Stimulated activated CD4-positive, alpha-beta T cell treated with anti-CD3 and anti-CD28 coated beads, Interleukin-1b, Interleukin-23, amount 100 ng/mL, for 1 hour (primary cell): ENCODE measurements at places on chromosomes 11 and 22.

GRCh38 chr22:42760806-42761565, 40.3 kb upstream of the A4GALT start:
- no peak for DNase-seq

- peak; percentile 19 for DNase-seq
Observed at GRCh38 chr11:57426929-57427726, at the start of gene SLC43A3. TSS of gene SLC43A3 (minus strand) at chr11:57427121. CDS start at chr11:57426172, 949 bp downstream.

- no peak for DNase-seq
Observed at GRCh38 chr11:112652786-112653390, 308.3 kb upstream of the NCAM1 start.

DNA sequence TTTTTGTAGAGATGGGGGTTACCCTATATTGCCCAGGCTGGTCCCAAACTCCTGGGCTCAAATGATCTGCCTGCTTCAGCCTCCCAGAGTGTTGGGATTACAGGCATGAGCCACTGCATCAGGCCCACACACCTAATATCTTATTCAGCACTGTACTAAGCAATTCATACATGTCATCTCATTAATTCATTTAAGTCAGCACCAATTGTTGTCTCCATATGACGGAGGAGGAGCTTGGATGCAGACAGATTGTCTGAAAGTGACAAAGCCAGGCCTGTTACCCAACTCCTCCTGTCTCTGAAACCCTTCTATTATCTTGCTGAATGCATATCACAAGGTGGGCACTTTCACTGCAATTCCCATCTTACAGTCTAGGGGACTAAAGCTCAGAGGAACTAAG, 57.5 kb upstream of the ALX4 start:
- no peak for DNase-seq

GRCh38 chr11:73228268-73229134, 10.4 kb downstream of the P2RY2 start:
- DNase-seq: no peak

GRCh38 chr22:44538518-44539315, 40.7 kb upstream of the RTL6 start:
- no peak for DNase-seq

GRCh38 chr11:122198291-122198983, 82.4 kb upstream of the BLID start:
- DNase-seq: no peak

DNA sequence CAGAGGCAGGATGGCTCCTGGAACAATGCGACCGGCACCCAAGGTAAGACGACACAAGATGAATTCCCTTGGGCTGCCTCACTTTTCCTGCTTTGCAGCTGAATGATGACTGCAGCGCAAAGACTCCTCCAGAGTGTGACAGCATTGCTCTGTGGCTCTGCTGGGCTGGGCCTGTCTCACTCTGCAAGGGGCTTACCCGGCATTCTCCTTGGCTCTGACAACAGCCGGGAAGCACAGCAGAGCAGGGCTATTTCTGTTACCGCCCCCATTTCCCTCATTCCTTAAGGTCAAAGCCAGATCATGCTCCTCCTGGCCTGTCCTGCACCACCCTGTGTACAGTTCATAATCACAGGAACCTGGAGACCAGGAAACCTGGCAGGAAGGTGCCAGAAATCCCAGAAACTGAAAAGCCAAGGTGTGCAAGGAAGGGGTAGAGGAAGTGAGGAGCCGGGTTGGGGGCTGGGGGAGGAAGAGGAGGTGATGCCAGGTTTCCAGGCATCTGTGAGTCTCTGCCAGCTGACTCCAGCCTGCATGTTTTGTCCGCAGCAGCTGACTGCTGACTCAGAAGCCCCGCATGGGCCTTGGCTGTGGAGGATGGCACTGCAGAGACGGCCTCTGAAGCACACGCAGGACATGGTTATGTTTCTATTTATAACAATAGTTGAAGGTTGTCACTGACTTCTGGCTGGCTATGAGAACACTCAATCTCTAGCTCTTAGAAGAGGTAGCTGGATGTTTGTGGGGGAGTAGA, 113.6 kb downstream of the MICAL3 start:
- no peak for DNase-seq

- no peak for DNase-seq
Observed at GRCh38 chr11:102926517-102926916, 29.0 kb downstream of the MMP13 start.

DNA sequence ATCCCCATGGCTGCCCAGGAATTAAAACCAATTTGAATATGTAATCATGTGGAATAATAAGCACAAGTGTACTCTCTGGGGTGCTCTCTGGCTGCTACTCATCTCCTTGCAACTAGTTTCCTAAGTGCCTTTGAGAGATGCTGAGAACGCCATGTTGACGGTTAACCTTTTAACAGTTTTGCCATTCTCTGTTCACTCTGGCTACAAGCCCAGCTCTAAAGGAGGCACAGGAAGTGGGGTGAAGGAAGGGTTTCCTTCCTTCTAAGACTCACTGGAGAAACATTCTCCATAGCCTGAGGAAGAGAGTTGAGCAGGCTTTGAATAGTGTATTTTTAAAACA, 122.0 kb upstream of the ZC3H12C start:
- DNase-seq: no peak

- DNase-seq: no peak
Observed at GRCh38 chr11:32200136-32200847, 109.4 kb downstream of the RCN1 start.

GRCh38 chr11:61516675-61517572, 8.4 kb downstream of the LRRC10B start:
- DNase-seq: no peak

GRCh38 chr22:43376765-43377547, 33.8 kb upstream of the SCUBE1 start:
- DNase-seq: no peak

GRCh38 chr11:117022526-117022925, 75.7 kb downstream of the SIK3 start:
- DNase-seq: no peak

DNA sequence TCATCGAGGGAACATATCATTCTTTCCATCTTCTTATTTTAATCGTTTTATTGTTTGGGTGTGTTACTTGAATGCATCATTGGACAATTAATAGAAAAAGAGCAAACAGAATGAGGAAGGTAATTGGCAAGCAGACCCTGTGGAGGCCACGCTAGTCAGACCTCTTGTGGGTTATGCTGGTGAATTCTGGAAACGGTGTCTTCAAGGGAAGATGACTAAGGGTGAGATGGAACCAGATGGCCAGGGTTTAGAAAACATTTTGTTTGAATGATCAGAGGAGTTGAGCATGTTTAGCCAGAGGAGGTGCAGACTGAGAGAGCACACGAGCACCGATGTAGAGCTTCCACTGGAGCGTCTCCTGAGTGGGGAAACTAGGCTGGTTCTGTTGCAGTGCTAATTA, 8.5 kb downstream of the ST14 start:
- DNase-seq: no peak

DNA sequence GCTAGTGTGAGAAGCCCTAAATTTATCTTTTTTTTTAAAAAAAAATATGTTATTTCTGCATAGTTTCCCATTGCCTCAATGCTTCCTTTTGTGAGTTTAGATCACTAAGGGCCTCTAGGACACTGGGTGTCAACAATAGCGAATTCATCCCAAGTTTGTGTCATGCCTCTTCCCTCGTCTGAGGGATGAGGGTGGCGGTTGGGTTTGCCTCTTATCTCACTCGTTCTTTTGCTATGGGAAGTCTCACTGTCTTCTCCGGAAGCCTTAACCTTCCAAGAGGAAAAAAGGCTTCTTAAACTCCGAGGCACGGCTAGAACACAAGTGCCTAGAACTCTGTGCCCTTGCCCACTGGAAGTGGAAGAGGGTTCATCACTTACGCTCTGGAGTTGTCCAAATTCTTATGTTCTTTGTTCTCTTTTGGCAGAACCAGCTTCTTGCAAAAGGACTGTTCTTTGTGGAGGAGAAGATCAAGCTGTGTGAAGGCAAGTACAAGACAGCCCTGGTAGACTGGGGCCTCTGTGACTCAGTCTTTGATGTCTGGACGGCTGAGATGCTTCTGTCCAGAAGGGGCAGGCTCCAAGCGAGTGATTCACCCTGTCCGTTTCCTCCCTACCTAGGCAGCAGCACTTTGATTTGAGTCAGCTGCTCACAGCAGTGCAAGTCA, 78.5 kb downstream of the TRAF6 start:
- no peak for DNase-seq

GRCh38 chr11:122320671-122321070, 204.7 kb upstream of the BLID start:
- no peak for DNase-seq

DNA sequence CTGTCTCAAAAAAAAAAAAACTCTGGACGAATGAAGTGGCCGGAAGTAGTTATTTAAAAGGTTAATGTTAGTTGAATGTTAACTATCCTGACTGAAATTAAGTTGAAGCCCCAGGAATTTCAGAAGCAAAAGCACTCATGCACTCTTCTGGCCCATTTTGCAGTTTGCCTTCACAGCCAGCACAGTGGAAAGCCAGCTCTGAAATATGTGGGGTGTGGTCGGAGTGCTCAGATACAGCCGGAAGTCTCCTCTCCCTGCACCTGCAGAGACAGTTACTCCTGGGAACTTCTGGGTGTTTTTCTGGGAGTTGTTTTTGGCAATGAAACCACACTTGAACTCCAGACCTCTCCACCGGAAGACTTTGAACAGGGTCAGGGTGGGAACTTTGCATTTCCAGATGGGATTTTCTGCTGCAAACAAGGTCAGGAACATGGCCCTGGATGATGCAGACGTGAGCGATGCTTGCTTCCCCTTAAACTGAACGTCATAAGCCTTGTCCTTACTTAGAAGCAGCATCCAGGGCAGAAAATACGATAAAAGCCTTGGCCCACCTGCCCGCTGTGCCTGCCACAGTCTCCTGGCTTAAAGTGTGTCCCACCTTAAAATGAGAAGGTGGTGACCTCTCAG, 21.5 kb upstream of the CABP2 start:
- DNase-seq: no peak

GRCh38 chr11:12354750-12355545, 22.4 kb upstream of the PARVA start:
- DNase-seq: no peak

DNA sequence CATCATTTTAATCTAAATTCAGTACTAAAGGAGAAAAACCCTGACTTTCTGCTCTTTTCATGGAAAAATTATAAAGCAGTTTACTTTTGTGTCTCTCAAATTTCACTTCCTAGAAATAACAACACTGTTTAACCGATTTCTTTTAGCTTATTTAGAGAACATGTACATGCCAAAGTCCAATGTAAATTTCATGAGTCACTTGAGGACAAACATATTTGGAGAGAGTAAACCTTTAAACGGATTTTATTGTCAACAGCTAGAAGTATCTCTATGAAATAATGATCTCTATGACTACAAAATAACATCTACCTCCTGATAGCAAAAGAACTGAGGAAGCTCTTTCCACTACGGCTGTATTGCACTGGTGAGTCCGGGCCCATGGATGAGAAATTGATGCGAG, 46.3 kb upstream of the SLC22A25 start:
- no peak for DNase-seq

DNA sequence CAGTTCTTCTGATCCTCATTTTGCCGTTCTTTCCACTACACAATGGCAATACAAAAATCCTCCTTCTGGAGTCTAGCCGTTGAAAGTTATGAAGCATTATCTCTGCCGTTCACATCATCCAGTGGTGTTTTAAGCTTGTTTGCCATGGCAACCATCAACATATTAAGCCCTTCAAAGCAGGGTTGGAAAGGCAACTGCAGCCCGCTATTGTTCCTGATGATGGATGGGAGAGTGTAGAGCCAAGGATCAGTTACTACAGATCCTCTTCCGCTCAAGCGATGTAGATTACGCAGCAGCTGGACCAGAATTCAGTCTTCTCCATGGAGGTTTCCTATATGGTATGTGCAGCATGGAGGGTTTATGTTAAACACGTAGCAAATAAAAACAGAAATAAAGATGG, 352.7 kb downstream of the NTM start:
- no peak for DNase-seq
